ENCODE measurements at places on chromosomes 13 and 19. TPM values are rescaled to one million over a fixed set of nuclear protein-coding genes. Genes with fewer than 3 reads are reported as not detected.

MAG gene
- 0.31 TPM for total RNA-seq

TGFBR3L gene
- total RNA-seq = not detected

BEST2 gene
- total RNA-seq = not detected

DNA sequence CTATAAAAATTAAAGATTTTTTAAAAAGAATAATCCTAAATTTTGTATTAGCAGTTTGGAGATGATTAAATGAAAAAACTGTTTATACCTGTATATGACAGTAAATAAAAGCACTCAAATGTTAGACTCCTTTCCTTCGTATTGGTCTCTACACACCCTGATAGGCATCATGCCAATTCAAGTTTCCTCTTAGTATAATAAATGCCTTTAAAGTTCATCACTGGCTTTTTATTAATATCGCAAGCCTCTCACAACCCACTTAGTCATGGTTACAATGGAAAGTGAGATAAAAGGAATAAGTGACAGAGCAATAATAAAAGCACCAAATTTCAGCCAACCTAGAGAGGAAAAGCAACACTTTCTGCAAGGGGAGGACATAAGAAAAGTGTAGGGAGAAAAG is 102.2 kb downstream of the PIBF1 start:
- H3K4me1 ChIP-seq = no peaks in the 10 kb centered on the region
- no peak overlapping the region for H3K27ac ChIP-seq
- peaks cover 43% of the 10 kb centered on the region for H3K36me3 ChIP-seq
- no peak for DNase-seq
- no peaks in the 10 kb centered on the region for H3K27me3 ChIP-seq
- H3K4me3 ChIP-seq = no peak overlapping the region

DNA sequence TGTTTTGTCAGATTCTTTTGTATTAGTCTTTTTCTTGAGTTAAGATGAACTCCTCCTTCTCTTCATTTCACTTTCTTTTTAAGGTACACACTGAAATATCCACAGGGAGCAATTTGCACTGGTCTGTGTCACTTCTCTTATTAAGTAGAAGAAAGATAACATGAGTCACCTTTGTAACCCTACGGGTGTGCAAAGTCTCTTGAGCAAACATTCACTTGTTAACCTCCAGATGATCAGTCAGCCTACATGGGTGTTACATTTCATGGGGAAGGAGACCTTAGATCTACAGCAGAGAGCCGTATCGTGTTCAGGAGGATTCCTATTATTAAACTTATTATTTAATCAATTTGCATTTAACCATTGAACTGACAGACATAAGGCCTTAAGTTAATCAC is 5.1 kb downstream of the ZNF507 start:
- no peak overlapping the region for H3K4me3 ChIP-seq
- no peaks in the 10 kb centered on the region for H3K27me3 ChIP-seq
- peaks cover 77% of the 10 kb centered on the region for H3K36me3 ChIP-seq
- no peak for DNase-seq
- no peak overlapping the region for H3K27ac ChIP-seq

DNA sequence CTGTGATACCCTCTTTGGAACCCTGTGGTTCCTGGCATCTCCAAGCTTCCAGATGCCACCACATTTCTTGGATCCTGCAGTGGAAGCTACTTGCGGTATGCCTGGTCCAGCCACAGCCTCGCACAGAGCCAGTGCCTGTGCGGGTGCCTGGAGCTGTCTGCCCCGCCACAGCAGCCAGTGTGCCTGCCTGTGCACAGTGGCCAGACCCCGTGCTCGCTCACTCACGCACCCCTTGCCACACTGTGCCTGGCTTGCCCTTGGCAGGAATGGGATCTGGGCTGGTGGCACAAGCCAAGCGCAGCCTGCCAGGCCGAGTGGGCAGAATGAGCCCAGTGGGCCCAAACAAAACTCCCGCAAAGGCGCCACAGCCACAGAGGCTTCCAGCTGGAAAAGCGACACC is 26.2 kb downstream of the POMP start:
- no peak overlapping the region for H3K4me3 ChIP-seq
- DNase-seq = no peak
- no peaks in the 10 kb centered on the region for H3K27me3 ChIP-seq
- no peak overlapping the region for H3K27ac ChIP-seq
- H3K36me3 ChIP-seq = no peaks in the 10 kb centered on the region

GRCh38 chr19:38830039-38830733 is 1.4 kb downstream of the ECH1 start:
- peaks cover 54% of the 10 kb centered on the region for H3K36me3 ChIP-seq
- DNase-seq = no peak
- H3K27me3 ChIP-seq = no peaks in the 10 kb centered on the region
- H3K4me3 ChIP-seq = peak overlapping the region; percentile 94

DNA sequence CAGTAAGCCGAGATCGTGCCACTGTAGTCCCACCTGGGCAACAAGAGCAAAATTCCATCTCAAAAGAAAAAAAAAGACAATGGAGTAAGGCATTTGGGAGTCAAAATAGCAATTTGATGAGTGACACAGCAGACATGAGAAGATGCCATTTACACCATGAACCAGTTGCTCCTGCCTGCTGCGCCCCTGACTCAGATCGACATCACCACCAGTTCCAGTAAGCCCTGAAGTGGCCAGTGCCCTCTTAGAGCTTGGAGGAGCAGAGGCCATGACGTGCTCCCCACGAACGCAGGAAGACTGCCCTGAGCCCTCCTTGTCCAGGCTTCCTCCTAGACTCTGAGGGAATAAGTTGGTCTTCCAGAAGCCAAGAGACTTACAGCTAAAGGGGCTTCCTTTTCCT is 339.2 kb downstream of the MYO16 start:
- H3K27me3 ChIP-seq = no peaks in the 10 kb centered on the region
- H3K27ac ChIP-seq = no peak overlapping the region
- no peaks in the 10 kb centered on the region for H3K36me3 ChIP-seq
- no peak overlapping the region for H3K4me3 ChIP-seq
- no peak for DNase-seq

GRCh38 chr13:32581177-32581786 is 5.0 kb upstream of the PDS5B start:
- H3K27me3 ChIP-seq = no peaks in the 10 kb centered on the region
- no peak for DNase-seq
- H3K4me3 ChIP-seq = no peak overlapping the region
- peaks cover 8% of the 10 kb centered on the region for H3K36me3 ChIP-seq
- no peak overlapping the region for H3K27ac ChIP-seq
